ENCODE measurements at places on chromosomes 6 and 20.

- no peak for DNase-seq
These were observed 4.0 kb upstream of the NR2E1 start for GRCh38 chr6:108161724-108162282.

DNA sequence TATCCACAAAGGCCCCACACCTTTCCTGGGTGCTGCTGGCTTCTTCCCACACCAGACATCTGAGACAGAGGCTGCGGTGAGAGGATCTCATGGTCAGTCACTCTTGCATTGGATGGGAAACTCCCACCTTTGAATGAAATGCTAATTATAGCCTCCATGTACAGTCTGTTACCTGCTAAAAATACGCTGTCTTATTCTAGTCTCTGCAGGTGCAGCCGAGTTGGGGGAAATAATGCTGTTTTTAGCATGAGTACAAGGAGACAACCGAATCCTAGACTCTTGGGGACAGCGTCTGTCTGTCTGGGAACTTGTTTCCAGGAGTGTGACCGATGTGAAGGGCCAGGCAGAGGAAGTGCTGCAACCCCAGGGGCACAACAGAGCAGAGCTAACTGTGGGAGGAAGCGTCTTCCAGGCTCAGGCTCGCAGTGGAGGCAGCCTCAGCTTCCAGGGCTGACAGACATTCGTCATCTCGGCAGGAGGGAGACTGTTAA, 286.2 kb downstream of the PREX1 start:
- DNase-seq = no peak

DNA sequence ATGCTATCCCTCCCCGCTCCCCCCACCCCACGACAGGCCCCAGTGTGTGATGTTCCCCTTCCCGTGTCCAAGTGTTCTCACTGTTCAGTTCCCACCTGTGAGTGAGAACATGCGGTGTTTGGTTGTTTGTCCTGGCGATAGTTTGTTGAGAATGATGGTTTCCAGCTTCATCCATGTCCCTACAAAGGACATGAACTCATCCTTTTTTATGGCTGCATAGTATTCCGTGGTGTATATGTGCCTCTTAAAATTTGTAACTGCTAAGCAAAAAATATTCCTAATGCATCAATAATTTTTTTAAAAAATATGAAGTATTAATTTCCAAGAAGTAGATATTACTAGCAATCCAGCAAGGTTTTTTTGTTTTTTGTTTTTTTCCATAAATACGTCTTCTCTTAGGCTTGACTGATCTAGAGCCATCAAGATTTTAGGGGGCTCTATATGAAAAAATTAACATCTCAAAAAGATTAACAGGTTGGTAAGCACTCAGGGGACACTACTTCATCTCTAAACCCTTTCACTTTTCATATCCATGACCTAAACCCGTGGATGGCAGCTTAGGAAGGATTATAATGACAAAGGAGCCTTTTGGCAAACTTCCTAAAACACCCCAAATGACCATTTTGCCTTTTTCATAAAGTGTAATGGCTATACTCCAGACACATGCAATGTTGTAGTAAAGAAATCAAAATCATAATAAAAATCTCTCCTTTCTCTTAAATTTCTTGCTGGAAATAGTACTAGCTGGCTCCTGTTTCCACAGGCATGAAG, 14.2 kb downstream of the MAP7 start:
- DNase-seq = no peak

DNA sequence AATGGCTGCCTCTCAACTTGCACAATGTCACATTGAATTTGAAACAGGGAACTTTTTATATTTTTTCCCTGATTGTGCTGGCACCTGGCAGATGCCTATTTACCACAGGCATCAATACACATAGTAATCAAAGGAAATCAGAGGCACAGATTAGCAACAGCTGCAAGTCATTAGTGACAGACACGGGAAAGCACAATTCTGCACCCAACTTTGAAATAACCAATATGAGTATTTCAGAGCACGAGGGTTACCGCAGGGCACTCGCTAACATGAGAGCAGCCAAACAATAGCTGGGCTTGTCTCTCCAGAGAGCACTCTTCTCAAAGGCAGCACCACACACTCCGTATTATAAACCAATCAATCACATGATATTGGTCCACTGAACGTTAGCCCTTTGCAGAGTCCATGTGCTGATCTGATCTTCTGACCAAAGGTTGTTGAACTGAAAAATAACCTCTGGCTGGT, 149.5 kb downstream of the RNF144B start:
- DNase-seq = no peak

DNA sequence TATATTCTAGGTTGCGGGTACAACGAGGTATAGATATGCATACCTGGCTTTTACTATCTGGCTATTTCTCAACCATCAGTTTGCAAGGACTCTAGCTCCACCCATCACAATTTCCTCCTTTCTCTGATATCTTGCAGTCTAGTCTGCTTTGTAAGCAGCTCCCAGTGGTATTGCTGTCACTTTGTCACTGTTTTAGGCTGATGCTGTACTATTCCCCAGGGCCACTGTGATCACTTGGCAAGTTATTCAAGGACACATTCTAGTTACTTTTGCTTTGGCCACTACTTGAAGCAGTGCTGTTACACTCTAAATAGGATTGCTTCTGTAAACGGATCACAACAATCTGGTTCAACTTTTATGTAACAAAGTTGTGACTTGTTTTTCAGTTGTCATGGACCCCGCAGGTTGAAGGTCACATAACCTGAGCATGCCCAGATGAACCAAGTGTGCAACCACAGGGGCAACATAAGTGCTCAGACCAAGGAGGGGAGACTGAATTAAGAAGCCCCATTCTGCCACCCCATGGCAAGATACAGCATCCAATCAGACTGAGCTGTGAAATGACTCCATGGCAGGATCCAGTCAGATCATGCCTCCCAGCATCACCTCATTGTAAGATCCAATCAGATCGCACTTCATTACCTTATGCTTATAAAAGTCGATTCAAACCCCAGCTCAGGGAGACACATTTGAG, 588.4 kb upstream of the CITED2 start:
- no peak for DNase-seq

DNA sequence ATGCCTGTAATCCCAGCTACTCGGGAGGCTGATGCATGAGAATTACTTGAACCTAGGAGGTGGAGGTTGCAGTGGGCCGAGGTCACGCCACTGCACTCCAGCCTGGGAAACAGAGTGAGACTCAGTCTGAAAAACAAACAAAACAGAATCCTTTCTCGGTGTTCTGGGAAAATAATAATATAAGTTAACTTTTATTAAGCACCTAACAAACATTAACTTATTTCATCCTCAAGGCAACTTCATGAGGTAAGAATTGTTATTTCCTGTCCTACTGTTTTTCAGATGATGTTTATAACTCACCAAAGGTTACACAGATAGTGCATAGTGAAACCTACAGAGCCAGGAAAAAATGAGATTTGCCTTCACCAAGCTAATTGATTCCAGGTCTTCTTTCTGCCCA, 221.4 kb downstream of the PHACTR1 start:
- DNase-seq = no peak

GRCh38 chr20:19937218-19937617, 79.9 kb upstream of the NAA20 start:
- no peak for DNase-seq

DNA sequence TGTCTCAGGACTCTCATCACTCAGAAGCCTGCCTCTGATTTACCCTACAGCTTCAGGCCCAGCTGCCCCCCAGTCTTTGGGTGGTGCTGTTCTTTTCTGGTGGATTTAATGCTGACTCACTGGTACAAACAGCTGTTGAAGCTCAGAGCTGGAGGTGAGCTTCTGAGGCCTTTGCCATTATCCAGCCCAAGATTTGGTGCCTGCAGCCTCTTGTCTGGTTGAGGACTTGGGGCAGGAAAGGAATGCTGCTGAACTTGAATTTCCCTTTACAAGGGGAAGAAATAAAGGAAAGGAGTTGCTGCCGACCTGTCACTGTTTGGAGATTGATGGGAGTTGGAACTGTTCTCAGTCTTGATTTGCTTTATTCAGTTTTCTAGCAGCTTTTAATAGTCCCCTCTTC, 19.8 kb downstream of the ABCF1 start:
- DNase-seq = no peak

- no peak for DNase-seq
These were observed 7.0 kb downstream of the SERAC1 start for GRCh38 chr6:158160932-158161539.

- no peak for DNase-seq
These were observed 9.1 kb upstream of the ADA start for GRCh38 chr20:44660581-44660980.

- no peak for DNase-seq
These were observed 396.1 kb downstream of the PLCB1 start for GRCh38 chr20:8527998-8528723.

- DNase-seq = no peak
These were observed 144.0 kb upstream of the TBX18 start for GRCh38 chr6:84908304-84908904.

- no peak for DNase-seq
These were observed 143.3 kb downstream of the KHDC1L start for GRCh38 chr6:73081955-73082354.

GRCh38 chr6:109296971-109297372, 85.3 kb downstream of the CD164 start:
- no peak for DNase-seq

- no peak for DNase-seq
These were observed 1.3 kb downstream of the CD24 start for GRCh38 chr6:106973018-106973835.

DNA sequence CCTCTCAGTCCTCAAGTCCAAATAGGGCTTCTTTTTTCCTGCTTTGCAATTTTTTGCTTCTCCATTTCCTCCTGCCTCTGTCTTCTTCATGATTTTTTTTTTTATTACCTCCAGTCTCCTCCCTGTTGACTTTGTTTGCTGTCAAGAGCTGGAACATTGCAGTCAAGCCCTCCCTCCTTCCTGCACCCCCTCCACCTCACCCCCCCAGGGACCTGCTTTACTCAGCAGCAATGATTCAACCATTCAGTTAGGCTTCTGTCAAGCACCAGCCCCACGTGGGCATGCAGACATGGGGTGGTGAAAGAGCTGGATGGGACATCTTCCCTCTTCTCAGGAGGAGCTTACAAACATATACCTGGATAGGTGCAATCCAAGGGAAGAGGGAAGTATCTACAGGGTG, 142.4 kb downstream of the LRFN2 start:
- DNase-seq = no peak

DNA sequence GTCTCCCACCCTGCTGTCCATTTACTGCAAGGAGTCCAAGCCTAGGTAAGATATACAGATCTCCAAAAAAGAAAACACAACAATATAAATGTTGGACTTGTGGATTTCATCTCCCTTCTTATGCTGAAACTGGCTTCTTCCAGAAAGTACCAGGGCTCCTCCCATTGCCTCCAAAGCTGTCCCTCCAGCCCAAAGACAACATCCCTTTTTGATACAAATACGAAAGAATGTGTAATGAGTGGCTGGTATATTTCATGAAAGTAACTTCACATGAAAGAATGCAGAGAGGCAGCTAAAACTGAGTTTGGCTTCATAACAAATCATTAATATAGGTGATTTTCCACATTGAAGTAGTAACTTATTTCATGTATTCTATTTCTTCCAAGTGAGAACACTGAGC, 7.9 kb downstream of the MAFB start:
- DNase-seq = no peak

DNA sequence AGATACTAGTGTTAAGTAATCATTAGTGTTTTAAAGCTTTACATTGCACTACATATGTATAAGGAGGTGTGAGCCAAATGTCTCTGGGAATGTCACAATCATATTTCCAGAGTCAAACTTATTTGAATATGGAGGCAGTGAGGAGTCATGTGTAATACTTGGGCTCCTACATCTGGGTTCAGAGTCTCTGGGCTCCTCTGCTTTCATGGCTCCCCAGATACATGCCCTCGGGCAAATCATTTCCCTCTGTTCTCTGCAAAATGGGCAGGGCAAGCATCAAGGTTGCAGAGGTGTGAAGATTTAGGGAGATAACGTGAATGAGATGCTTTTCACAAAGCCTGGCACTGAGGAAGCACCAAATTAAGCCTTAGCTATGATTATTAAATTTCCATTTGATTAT, 138.3 kb upstream of the SGK1 start:
- no peak for DNase-seq

DNA sequence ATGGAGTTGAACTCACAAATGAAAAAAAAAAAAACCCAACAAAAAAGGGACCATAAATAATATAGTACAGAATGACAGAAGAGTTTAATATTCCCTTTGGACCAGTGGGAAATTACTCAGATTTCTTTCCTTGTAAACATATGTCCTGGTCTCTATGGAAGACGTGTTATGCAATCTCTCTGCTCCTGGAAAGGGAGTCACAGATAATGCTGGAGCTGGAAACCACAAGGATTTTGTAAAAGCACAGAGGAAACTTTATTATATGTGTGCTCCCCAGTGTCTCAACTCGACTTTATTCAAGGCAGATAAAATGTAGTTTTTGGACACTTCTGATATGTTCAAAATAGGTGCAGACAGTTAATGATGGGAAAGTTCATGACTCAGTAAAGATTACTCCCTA, 88.1 kb upstream of the ZFP64 start:
- no peak for DNase-seq

- no peak for DNase-seq
These were observed 59.8 kb upstream of the MYL9 start for GRCh38 chr20:36481380-36482043.

DNA sequence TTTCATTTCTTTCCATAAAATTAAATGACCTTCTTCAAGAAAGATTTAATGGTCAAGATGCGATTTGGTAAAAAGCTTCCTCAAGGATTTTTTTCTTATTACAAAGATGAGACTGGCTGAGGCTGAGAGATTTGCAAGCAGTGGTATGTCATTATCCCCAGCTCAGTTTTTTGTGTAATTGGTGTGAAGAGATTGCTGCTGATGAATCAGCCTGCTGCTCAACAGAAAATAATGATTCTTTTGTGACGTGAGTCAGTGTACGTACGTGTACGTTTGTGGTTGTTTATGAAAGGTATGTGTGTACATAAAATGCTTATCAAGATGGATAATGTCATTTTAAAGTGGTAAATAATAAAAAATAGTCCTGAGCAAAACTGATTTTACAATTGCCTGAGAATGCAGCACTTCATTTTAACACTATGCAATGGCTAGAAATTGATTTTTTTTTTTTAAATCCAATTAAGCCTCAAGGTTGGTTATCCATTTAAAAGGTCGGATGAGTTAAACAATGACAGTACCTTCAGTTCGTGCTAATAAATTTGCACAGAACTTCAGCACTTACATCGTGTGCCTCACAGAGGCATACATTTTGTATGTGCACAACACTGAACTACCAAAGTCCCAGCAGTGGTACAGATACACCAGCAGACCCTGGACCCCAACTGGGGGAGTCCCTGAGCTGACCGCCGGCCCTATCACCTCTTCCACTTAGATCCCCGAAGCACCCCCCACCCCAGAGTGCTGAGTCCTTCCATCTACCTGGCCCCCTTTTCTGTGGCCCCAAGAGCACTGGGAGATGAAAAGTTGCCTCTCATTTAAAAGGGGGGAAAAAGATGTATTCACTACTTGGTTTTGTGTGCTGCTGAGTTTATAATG, 9.7 kb upstream of the NPEPL1 start:
- DNase-seq = no peak

GRCh38 chr6:170173335-170173881, 117.5 kb downstream of the DLL1 start:
- DNase-seq = no peak

- DNase-seq = no peak
These were observed 64.0 kb downstream of the MAP3K5 start for GRCh38 chr6:136728033-136728939.
